ENCODE measurements at places on chromosomes 1 and 21.

- DNase-seq = no peak
Measured at GRCh38 chr1:28893403-28894102, 20.8 kb upstream of the EPB41 start.

DNA sequence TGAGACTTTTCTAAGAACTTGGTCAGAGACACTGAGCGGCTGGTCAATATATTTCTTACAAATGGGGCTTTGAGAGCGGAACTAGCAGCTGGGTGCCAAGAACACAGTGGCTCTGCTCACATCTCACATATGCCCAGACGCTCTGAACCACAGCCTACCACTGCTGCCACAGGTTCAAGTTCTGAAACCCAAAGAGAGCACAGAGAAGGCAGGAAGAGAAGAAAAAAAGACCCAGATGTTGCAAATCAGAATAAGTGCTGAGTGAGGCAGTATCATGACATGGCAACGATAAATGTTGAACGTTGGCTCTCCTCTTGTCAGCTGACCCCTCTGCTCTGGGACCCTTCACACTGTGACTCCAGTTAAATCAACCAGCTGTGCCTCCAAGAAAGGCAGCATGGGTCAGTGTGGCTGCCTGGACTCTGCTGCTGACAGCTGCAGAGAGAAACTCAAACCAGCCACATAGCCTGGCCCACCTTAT, 26.4 kb downstream of the HIVEP3 start:
- no peak for DNase-seq

DNA sequence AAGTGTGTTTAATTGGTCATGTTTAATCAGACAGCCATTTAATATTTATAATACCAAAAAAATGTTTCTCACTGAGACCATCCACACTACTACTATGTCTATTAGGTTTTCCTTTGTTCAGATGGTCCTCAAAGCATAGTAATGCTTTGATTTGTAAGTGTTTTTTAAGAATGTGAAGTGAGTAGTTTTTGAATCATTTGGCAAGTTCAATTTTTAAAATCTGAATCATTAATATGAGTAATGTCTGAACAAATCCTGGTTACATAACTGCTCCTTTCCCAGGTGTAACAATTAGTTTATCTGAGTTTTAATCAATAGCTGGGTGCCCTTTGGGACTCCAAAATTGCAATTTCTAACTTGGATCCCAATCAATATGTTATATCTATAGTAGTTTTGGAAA, 23.5 kb upstream of the RPL5 start:
- DNase-seq = no peak

DNA sequence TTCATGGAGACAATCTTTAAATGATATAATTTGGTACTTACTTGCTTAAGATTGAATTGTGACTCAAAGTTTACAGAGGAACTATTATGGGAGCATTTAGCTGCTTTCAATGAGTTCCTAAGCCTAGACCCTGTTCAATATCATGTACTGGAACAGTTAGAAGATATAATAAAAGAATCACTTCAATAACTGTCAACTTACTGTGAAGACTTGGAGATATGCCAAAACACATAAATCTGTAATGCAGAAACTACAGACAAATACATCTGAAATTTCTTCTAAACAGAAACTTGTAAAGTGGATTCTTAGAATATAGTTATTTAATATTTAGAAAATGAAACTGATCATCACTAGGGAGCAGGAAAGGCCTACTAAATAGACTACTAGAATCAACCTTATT, 259.3 kb downstream of the HLX start:
- no peak for DNase-seq

GRCh38 chr1:118100686-118101514, 84.1 kb downstream of the SPAG17 start:
- no peak for DNase-seq

GRCh38 chr21:44337449-44337848, 1.7 kb downstream of the CFAP410 start:
- DNase-seq = no peak

- no peak for DNase-seq
Measured at GRCh38 chr1:11887666-11888007, 28.9 kb upstream of the NPPB start.

DNA sequence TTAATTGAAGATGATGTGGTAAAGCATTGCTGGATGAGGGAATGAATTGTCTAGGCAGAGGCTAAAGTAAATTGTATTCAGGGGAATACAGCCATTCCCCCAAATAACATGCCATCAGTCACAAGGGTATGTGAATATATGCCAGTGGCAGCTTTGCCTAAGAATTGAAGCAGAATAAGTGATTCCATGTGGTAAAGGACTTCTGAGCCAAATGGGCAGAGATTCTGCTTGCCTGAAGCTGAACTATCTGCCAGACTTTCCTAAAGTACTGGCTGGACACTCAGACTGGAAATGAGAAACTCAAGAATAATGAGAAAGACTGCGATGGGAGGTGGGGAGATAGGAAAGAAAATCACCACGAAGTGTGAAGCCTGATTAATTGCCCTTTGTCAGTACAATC, 2.4 kb downstream of the LIX1L start:
- no peak for DNase-seq
